Lower lobe of right lung (tissue), 2 donors: ENCODE measurements at places on chromosomes 4 and X.

- DNase-seq, result no peak
These were observed 394.1 kb downstream of the KCNIP4 start for GRCh38 chr4:21554500-21554899.

- DNase-seq, result no peak
These were observed 676.7 kb upstream of the ACTRT1 start for GRCh38 chrX:128728943-128729342.

- no peak for DNase-seq
These were observed 68.4 kb downstream of the RHOH start for GRCh38 chr4:40264995-40265909.

GRCh38 chrX:86830685-86831084 lies 682.4 kb downstream of the DACH2 start:
- DNase-seq, result no peak

DNA sequence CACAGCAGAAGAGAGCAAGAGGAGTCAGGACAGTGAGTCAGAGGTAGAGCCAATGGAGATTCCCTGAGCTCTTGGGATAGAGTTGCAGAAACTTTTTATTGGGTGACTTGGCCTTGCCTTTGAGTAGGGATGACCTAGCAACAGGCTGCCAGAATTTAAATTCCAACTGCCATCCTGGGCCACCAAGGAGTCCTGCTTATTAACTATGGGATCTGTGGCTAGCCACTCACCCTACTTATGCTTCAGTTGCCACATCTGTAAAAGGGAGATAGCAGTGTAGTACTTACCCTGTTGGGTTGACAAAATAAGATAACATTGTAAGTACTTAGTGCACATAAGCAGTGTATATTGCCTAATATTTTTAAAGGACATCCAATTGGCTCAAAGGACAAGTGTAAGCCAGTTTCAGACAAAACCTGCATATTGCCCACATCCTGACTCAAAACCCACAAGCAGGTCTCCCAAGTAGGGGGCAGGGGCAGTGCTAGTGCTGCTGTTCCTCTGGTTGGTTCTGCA lies 43.5 kb upstream of the TMEM164 start:
- DNase-seq, result no peak

DNA sequence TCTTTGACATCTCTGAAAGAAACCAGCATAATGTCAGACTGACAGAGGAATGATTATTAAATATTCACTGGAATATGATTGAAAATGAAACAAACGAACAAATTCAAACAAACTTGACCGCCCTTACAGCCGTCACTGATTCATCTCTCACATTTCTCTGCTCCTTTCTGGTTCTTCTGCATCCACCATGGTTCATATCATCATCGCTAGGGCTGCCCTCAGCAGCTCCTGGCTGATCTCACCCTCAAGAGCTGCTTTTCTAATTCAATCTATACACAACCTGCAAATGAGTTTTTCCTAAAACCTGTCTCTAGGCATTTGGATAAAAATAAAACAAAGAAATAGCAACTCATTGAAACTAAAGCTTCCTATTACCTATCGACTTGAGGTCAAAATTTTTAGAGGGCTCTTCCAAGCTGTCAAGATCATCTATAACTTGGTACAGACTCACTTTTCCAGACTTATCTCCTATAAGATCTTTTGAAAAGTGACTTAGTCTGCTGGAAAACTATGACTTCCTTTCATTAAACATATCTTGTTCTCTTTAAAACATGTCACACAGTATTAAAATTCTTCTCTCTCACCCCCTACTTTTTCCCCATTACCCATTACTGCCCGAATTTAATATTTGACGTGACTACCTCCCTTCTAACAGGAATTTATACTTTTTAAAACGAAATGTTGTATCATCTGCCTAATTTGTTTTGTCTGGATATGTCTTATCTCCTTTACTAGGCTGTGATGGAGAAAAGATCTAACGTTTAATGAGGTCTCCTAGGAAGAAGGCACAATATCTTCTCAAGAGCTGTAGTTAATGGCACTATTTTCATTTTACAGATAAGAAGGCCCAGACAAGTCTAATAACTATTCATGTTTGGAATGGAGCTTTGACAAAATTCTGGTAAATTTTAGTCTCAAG lies 71.0 kb upstream of the UNC5C start:
- DNase-seq, result no peak

- DNase-seq, result no peak
These were observed 66.8 kb downstream of the SOWAHB start for GRCh38 chr4:76830964-76831703.

DNA sequence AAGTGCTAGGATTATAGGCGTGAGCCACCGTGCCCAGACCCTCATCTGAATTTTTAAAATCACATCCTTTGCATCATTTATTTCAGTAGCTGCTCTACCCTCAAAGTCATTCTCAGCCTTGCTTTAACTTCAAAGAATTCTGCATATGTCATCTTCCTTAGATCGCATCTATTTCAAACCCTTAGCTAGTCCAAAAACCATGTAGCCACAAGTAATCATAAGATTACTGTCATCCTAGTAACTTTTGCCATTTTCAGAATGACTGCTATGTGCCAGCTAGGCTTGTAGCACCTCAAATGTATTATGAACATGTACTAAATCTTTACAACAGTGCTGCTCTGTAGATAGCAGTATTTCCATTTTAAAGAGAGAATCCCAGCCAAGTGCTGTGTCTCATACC lies 45.5 kb upstream of the KLF3 start:
- no peak for DNase-seq

GRCh38 chr4:54230484-54231418 lies 1.7 kb downstream of the PDGFRA start:
- DNase-seq, result peak; percentile 45
